ENCODE measurements at places on chromosomes 1 and 21.
A peak's percentile ranks its signal among the peaks of the same experiment; 100 is the strongest.

DNA sequence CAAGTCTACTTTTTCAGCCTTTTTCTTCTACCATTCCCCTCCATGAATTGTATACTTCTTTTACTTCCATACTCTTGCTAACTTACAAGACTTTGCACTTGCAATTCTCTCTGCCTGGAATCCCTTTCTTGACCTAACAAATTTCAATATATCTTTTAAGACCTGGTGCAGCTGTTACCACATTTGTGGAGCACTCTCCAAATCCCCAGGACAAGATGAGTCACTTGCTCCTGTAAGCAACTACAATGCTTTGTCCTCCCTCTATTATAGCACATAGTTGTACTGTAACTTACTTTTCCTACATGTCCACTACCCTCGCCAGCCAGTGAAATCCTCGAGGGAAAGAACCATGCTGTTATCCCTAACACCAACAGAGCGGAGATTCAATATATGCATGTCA, 43.1 kb downstream of the WARS2 start:
- DNase-seq = no peak

DNA sequence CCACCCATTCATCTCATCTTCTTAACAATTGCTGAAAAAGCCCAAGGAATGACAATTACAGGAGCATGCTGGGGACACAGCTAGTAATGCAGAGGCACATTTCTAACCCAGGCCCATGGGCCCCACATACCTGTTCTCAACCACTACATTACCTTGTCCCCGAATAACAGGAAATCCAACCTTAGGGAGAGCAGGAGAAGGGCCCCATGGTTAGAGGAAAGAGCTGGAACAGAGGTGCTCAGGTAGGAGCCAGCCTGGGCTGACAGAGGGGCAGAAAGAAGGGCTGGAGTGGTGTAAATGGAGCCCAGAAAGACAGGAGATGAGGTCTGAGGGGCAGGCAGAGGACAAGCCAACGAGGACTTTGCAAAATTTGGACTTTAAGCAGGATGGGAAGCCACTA, 11.4 kb upstream of the S100A8 start:
- no peak for DNase-seq

GRCh38 chr21:34029743-34030528, 43.4 kb upstream of the MRPS6 start:
- peak; percentile 62 for DNase-seq

- no peak for DNase-seq
Observed at GRCh38 chr1:229013981-229014380, 256.9 kb upstream of the RAB4A start.

- DNase-seq = no peak
Observed at GRCh38 chr1:192545896-192546521, 29.6 kb upstream of the RGS1 start.

DNA sequence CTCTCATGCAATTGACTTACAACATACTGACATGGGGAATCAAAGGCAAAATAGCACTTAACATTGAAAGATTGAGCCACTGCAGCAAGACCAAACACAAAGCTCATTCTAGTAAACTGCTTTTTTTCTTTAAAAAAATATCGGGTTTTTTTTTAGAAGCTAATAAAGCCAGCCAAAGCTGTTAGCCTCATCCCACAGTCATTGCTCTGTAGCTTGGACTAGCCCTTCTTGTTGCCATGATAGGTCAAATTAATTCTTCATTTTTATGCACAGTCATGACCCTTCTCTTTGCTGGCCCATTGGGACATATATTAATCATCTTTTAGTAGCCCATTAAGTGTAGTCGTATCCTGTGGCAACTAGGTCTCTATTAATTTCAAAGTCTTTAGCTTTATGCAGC, 231.3 kb downstream of the ADGRL2 start:
- DNase-seq = no peak

GRCh38 chr1:26276432-26276838, 3.5 kb upstream of the SH3BGRL3 start:
- DNase-seq = no peak

All from WTC11 (cell line).